ENCODE measurements at places on chromosomes 16 and 17.

GRCh38 chr17:82344175-82344907 is 10.8 kb upstream of the SECTM1 start:
- peak; percentile 51 for DNase-seq

DNA sequence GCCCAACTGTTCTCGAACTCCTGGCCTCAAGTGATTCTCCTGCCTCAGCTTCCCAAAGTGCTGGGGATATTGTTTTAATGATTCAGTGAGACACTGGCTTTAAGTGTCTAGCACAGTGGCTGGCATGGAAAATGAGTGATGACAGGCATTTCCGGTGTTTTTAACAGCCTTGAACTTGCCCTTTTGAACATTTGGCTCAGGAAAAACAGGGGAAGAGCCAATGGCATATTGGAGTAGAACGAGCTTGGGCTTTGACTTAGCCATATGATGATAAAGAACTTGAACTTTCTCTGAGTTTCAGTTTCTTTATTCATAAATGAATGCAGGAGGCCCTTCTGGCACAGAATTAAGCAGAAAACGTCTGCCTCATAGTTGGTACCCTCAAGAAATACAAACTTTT is 145.0 kb upstream of the HS3ST4 start:
- DNase-seq: no peak

DNA sequence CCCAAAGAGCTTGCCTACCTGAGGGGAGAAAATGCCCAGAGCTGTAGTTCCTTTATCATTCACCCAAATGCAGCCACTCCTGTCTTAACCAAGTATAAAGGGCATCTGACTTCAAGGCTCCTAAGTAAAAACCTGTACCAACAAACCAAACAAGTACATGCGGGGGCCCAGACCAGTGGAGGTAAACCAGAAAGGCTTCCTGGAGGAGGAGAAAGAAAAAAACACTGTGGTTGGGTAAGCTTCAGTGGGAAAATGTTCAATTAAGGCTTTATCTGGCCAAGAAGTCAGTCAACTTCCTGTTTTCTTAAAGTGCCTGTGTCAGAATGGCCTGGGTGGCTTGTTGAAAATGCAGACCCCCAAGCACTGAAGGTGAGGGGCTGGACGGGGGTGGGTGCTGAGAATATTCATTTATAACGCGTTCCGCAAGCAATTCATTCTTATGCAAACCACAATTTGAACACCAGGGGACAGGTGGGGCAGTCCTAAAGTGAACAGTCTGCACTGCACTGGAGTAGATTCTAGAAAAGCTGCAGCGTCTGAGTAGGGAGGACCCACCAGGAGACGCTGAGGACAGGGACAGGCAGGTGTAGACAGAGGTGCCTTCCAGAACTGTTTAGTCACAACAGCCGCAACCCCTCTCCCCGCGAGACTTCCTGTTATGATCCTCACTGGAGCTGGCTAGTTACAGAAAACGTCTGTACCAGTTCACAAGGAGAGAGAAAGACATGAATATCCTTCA is 467.1 kb downstream of the SOX9 start:
- DNase-seq: peak; percentile 88

DNA sequence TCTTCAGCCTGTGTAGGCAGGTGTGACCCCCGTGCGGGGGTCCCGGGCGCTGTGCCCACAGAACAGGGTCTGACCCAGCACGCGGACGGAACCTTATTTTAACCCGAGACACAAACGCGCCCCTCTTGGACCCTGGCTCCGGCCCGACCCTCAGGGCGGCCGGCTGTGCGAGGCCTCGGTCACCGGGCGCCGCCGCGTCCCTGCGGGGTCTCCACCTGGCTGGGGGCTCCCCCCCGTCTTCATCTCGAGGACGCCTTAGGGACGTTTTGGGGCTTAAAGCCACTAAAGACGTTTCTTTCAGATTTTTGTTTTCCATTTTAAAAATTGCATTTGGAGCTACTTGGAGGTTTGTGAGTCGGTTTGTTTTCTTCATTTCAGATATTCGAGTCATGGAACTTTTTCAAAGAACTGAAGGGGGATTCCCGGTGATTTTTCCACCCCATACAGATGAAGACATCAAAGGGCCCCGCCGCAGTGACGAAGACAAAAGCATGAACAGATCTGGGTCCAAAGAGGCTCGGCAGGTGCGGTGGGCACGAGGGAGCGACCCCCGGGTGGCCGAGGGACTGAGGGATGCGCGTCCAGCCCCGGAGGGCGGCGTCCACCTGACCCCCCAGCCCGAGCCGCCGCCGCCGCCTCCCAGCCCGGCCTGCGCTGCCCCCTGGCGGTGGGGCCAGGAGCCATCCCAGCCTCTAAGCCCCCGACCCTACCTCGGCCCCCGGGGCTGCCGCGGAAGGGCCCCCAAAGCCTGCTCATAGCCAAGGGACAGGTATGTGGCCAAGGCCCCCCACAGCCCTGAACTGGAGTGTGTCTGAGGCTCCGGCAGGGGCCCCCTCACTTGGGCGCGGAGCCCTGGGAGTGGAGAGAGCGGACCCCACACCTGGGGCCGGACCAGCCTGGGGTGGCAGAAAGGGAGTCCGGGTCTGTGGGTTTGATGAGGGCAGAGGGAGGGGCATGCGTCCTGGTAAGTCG is 3.8 kb upstream of the CD7 start:
- DNase-seq: peak; percentile 44

GRCh38 chr16:8905168-8905762 is 23.1 kb downstream of the LITAFD start:
- no peak for DNase-seq

- DNase-seq: no peak
These were observed 5.7 kb upstream of the NME1 start for GRCh38 chr17:51147650-51148049.

Measured in RPMI8226 (cell line).